ENCODE measurements at places on chromosomes 12 and 14.

DNA sequence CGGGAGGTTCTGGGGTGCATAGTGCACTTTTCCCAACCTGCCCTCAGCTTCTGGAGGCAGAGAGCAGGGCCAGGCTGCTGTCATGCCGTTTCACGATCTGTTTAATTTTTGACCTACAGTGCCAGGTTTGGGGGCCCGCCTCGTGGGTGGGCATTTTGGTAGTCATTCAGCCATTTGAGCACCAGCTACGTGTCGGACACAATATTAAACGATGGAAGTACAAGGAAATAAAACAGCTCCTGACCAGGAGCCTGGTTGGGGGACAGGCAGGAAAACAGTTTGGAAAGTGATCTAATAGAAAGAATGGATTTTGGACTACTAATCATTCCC lies 708 bp downstream of the FNTB start:
- DNase-seq = no peak

GRCh38 chr12:71161591-71161990 lies 3.8 kb upstream of the TSPAN8 start:
- DNase-seq = no peak

GRCh38 chr12:106239241-106239950 lies 8.4 kb downstream of the CKAP4 start:
- DNase-seq = no peak

DNA sequence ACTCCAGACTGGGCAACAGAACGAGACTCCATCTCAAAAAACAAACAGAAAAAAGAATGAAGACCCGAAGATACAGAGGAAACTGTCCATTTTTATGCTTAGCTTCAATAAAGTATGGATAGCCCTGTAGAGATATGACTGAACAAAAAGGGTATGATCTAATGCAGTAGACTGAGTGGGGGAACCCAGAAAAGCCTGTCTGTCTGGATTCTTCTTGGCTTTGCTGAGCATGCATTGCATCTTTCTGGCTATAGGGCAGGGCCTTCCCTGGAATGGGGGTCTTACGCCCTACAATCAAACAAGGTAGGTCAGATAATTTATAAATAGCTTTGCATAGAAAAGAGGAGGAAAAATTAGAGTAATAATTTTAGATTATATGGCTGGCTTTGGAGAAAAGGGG lies 10.1 kb downstream of the MIA2 start:
- no peak for DNase-seq

DNA sequence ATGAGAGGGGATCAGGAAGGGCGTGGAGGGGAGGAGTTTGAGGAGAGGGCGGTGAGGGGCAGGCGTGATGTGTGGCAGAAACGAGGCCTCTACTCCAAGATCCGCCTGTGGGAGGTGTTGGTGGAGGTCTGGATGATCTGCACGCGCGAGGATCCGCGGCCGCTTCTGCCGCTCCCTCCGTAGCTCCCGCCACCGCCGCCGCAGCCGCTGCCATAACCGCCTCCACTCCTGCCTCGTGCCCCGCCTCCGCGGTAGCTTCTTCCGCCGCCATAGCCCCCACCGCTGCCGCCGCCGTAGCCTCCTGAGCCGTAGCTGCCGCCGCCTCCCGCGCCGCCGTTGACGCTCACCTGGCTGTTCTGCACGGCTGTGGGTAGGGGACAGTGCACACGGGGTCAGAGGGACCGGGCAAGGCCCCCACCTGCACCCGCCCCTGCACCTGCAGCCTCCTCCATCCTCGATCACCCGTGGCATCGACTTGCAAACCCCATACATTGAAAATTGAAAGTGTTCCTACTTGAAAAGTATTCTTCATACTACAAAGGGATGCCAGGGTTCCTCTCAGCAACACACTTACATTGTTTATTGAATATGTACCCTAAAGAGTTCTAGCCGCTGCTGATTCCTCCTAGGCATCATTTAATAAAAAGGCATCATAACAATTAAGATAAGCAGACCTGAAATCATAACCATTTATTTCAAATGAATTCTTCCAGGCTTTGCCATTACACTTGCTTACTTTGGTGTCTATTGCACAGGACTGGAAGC lies 11.1 kb upstream of the KRT1 start:
- DNase-seq = no peak

GRCh38 chr12:106764220-106764619 lies 10.3 kb upstream of the RIC8B start:
- no peak for DNase-seq
